Iris pigment epithelial cell (primary cell): ENCODE measurements at places on chromosomes 5 and 9.
A peak's percentile ranks its signal among the peaks of the same experiment; 100 is the strongest.

DNA sequence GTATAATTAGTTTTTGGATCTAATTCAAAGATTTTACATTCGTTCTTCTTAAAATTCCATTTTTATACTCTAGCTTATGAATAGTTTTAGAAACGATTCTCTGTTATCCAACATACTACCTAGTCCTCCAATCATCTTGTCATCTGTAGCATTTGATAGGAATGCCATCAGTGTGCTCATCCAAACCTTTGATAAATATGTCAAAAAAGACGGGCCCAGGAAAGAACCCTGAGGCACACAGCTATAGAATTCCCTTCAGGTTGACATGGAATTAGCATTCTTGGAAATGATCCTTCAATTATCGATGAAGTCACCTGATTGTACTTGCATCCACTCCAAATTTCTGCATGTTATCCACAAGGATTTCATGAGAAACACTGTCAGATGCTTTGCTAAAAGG, 64.8 kb upstream of the EFNA5 start:
- no peak for DNase-seq

- no peak for DNase-seq
Observed at GRCh38 chr5:420632-421286, 22.2 kb upstream of the EXOC3 start.

GRCh38 chr9:16918920-16919319, 48.5 kb upstream of the BNC2 start:
- DNase-seq = no peak

GRCh38 chr9:69905286-69905685, 84.7 kb downstream of the CFAP95 start:
- peak; percentile 40 for DNase-seq
